Neural progenitor cell (in vitro differentiated cells): ENCODE measurements at places on chromosomes 4 and X. TPM values are rescaled to one million over a fixed set of nuclear protein-coding genes. Genes with fewer than 3 reads are reported as not detected.

TEC gene
- 0.22 TPM in 1 of 2 replicates, not detected in the other for total RNA-seq

CFAP99 gene
- total RNA-seq = not detected in 2 replicates

DNA sequence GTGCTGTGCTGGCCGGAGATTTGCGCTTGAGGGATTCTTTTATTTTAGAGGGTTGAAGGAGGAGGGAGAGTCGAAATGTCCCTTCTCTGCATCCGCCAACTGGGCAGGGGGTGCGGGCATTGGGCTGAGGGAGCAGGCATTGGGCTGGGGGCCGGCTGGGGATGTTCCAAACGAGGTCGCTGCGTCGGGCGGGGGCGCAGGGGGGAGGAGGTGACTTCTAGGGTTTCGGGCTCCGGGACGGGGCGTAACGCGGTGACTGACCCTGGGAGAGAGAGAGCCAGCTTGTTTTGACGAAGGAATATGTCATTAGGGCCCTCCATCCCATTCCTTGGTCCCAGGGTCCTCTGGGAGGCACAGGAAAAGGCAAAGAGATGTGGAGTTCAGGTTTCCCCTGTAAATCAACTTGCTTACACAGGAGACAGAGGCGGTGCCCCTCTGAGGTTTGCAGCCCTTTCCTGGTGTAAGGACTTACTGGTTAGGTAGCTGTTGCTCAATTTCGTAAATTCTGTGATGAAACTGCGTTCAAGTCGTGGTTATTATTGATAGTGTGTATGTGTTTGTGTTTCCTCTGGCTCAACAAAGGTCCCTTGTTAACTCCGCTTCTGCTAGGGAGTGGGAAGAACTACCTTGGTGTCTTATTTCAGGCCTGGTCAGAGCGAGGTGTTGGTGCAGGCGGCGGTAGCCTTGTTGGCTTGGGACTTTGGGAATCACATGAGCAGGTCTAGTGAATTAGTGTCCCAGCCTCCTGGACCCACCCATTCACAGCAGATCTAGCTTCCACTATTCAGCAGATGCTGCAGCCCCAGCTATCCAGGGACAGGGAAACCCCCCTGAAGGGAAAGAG lies 716 bp downstream of the FHIP1A start:
- H3K4me1 ChIP-seq = peaks cover 6% of the 10 kb centered on the region
- no peaks in the 10 kb centered on the region for H3K36me3 ChIP-seq
- H3K27me3 ChIP-seq = peaks cover 22% of the 10 kb centered on the region
- no peak overlapping the region for H3K27ac ChIP-seq
- H3K4me3 ChIP-seq = peak overlapping the region; percentile 91

PRDM8 gene
- 0.03 TPM in 1 of 2 replicates, not detected in the other for total RNA-seq

PCDH18 gene
- total RNA-seq = 162 and 220 TPM in 2 replicates

DNA sequence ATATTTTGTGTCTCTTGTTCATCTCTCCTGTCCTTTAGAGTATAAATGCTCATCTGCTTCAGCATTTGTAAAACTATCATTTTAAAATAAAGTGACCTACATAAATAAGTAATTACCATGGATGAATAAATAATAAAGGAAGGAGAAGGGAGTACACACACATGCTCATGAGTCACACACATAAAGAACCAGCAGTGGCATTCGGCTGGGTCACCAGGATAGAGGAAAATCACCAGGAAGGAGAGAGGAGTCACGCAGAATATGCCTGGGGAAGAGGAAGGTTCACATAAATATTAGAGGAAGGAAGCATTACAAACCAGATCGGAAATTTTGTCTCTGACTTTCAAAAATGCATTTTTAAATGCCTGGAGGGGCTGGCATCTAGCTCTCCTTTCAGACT lies 38.5 kb upstream of the MED14 start:
- no peak overlapping the region for H3K27ac ChIP-seq
- no peak for DNase-seq
- H3K4me3 ChIP-seq = no peak overlapping the region
- no peaks in the 10 kb centered on the region for H3K27me3 ChIP-seq
- H3K4me1 ChIP-seq = no peaks in the 10 kb centered on the region
- no peaks in the 10 kb centered on the region for H3K36me3 ChIP-seq

DNA sequence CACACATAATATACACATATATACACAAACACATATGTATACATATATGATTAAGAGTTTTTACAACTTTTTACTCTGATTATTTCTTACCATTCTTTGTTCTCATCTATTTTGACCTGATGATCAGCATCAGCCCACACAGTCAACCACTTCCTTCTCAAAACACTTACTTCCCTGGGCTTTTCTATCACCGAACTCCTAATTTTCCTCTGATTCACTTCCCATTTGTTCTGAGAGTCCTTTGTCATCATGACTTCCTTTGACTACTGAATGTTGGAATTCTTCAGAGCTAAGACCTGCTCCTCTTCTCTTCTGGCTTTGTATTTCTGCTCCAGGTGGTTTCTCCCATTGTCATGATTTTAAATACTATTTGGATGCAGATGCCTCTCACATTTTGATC lies 209.5 kb upstream of the AFF2 start:
- H3K4me3 ChIP-seq = no peak overlapping the region
- no peaks in the 10 kb centered on the region for H3K4me1 ChIP-seq
- H3K36me3 ChIP-seq = no peaks in the 10 kb centered on the region
- no peaks in the 10 kb centered on the region for H3K27me3 ChIP-seq
- DNase-seq = no peak
- H3K27ac ChIP-seq = no peak overlapping the region

RPS3A gene
- total RNA-seq = 6,330 and 9,356 TPM in 2 replicates

- no peak overlapping the region for H3K4me3 ChIP-seq
- H3K4me1 ChIP-seq = peaks cover 4% of the 10 kb centered on the region
Measured at GRCh38 chr4:15182600-15183220, 180.4 kb downstream of the CPEB2 start.

DNA sequence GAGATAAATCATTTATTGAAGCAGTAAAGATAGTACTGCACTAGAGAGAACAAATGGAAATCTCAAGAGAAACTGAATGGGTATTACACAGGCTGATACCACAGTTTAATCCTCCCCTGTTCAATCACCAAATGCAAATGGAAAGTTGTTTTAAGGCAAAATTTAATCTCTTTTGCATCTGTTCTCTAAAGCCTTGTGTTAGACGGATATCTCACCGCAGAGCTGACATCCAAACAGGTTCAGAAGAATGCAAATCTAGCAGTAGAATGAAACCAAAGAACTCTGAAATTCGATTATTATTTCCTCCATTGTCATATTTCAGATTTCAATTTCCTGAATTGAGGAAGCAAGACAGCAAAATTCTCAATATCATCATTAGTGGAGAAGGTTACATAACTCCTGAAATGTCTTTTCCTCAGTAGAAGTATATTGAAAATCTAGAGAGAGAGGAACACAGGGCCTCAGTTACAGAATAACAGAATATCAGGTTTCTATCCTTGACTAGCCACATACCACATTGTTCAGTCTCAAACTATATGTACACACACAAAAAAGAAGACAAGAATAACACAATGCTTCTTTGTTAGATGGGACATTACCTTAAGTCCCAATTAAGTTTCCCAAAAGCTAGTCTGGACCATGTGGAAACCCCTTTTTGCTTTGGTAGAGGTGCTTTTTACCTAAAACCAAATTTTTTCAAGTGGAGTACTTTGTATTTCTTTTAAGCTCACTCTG lies 94.1 kb upstream of the BANK1 start:
- H3K27ac ChIP-seq = no peak overlapping the region
- no peak for DNase-seq
- no peaks in the 10 kb centered on the region for H3K27me3 ChIP-seq
- no peak overlapping the region for H3K4me3 ChIP-seq
- peaks cover 30% of the 10 kb centered on the region for H3K4me1 ChIP-seq
- H3K36me3 ChIP-seq = no peaks in the 10 kb centered on the region

DNA sequence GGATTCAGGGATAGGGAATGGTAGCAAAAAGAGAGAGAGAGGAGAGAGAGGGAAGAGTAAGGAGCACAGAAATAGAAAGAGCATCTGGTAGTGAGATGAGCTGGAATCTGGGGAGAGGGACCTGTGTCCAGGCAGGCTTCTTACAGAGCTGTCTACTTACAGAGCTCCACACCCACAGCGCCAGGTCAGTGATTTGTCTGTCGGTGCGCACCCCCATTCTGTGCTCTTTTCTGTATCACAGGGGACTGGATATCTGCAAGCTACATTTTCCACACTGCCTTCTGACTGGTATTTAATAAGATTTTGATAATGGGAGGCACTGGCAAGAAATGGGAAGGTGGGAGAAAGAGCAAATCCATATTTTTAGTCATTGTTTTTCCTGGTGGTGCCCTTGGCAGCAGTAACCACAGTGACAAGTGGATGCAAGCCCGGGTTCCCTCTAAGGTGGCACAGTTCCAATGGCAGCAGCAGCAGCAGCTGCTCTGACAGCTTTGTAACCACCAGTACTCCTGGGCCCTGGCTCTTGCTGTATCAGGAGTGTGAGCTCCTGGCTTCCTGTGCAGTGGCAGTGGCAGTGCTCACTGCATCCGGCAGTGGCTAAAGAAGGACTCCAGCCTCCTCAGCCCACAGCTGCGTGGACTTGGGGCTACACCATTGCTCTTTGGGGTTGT lies 300.5 kb downstream of the TRIML1 start:
- H3K27me3 ChIP-seq = no peaks in the 10 kb centered on the region
- H3K36me3 ChIP-seq = no peaks in the 10 kb centered on the region
- H3K4me1 ChIP-seq = peaks cover under 1% of the 10 kb centered on the region

GRCh38 chr4:153520801-153521329 lies 54.7 kb downstream of the TMEM131L start:
- H3K4me1 ChIP-seq = peaks cover 30% of the 10 kb centered on the region
- H3K27me3 ChIP-seq = no peaks in the 10 kb centered on the region
- no peak overlapping the region for H3K27ac ChIP-seq
- no peak for DNase-seq

DNA sequence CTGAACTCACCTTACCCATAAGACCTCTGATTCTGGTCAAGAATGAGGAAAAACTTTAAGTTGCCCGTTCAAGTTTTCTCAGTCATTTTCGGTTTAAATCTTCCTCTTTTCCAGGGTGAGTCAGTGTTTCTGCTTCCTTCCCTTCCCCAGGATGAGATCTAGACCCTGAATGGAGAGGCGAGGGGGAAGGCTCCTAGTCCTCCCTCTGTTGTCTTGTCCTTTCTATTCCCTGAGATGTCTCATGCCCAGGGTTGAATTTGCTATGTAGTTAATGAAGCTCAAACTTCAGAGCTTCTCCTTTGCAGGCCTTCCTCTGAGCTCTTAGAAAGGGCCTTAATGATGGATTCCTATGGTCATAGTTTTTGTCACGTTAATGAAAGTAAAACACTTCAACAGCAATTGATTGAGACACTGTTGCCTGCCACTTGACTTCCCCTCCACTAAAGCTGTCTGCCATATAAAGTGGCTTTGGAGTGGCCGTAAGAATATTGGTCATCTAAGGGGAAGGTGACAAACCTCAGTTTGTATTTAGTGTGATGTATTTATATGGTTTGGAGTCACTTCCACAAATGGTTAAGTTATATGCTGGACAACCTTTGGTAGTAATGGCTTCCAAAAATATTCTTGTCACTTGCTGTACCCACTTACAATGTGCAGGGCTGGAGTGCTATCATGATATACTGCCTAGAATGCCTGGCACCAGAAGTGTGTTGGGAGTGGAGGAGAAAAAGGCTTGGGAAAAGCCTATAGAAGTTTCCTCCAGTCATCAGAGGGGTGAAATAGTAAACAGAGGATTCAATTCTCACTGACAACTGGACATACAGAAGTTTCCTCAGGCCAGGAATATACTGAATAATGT lies 24.3 kb upstream of the GPRIN3 start:
- H3K4me3 ChIP-seq = no peak overlapping the region
- H3K27ac ChIP-seq = no peak overlapping the region
- DNase-seq = no peak
- no peaks in the 10 kb centered on the region for H3K36me3 ChIP-seq

- no peak overlapping the region for H3K27ac ChIP-seq
- H3K4me3 ChIP-seq = no peak overlapping the region
- no peaks in the 10 kb centered on the region for H3K27me3 ChIP-seq
- H3K4me1 ChIP-seq = no peaks in the 10 kb centered on the region
- DNase-seq = no peak
Measured at GRCh38 chrX:116111497-116111896, 59.0 kb upstream of the AGTR2 start.

DNA sequence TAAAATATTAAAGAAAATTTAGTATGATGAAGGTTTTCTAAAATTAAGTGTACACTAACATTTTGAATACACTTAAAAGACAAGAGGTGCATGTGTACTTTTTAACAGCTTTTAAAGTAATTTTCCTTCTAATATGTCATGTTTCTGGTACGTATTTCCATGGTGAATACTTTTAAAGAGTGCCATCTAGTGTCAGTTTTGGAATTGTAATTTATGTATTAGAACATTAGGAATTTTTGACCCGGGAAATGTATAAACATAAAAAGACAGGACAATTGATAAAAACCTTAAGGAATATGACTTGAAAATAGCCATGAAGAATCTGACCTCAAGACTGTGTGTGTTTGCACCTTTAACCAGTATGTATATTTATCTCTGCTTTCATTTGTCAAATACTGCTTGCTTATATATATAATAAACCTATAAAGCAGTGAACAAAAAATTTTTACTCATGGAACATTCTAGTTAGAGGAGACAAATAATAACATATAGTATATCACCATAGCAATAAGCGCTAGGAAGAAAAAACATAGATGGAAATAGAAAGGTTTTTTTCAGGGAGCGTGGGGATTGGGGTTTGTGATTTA lies 7.2 kb downstream of the GSTCD start:
- no peak overlapping the region for H3K27ac ChIP-seq
- no peaks in the 10 kb centered on the region for H3K27me3 ChIP-seq
- no peaks in the 10 kb centered on the region for H3K36me3 ChIP-seq
- no peak overlapping the region for H3K4me3 ChIP-seq

DNA sequence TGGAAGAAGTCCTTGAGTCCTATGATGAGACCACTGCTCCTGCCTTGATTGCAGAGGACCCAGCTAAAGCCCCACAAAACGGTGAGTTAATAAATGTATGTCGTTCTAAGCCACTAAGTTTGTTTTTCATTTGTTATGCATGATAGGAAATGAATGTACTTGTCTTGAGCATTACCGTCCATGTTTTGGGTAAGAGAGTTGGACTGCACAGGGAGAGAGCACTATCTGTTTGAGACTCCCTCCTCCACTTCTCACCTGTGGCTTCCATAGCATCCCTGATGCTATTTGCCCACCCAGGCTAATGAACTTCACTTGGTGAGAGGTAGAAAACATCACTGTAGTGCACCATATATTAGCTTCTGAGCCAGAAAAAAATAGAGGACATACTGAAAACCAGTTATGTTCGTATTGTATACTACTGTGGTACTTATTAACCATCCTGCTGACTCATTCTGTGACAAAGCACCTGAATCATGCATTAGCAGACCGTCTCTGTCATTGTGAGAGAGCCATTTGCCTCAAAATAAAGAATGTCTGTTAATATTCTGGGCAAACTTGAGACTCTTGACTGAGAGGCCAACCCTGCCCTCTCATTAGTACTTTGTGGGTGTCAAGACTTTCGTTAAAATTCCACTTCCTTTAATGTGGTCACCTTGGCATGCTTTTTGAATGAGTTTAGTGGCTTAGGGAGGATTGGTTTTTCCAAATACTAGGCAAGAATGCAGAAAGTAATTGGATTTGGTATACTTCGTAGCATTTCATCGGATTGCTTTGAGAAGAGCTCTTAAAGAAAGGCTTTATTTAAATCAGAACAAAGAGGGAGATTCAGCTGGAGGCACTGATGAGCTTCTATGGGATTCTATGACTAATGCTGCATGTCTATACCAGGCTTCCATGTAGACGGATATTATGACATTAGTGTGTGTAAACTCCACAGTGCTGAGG lies 99.3 kb upstream of the GRPR start:
- no peaks in the 10 kb centered on the region for H3K27me3 ChIP-seq
- no peaks in the 10 kb centered on the region for H3K36me3 ChIP-seq
- peak; percentile 60 for DNase-seq
- no peak overlapping the region for H3K27ac ChIP-seq
- H3K4me3 ChIP-seq = no peak overlapping the region
- peaks cover 36% of the 10 kb centered on the region for H3K4me1 ChIP-seq

GRCh38 chr4:57110640-57111511 lies 691 bp upstream of the IGFBP7 start:
- no peaks in the 10 kb centered on the region for H3K36me3 ChIP-seq
- H3K4me3 ChIP-seq = peak overlapping the region; percentile 58
- DNase-seq = peak; percentile 81
- H3K27ac ChIP-seq = peak overlapping the region; percentile 54
